Effector memory CD8-positive, alpha-beta T cell (primary cell): ENCODE measurements at places on chromosomes 2 and 18.

- no peak for DNase-seq
- peaks cover 61% of the 10 kb centered on the region for H3K27me3 ChIP-seq
- no peaks in the 10 kb centered on the region for H3K36me3 ChIP-seq
- H3K4me3 ChIP-seq = no peak overlapping the region
- H3K27ac ChIP-seq = no peak overlapping the region
Observed at GRCh38 chr18:74183130-74183529, 34.8 kb downstream of the TIMM21 start.

- H3K36me3 ChIP-seq = no peaks in the 10 kb centered on the region
- no peak overlapping the region for H3K27ac ChIP-seq
- H3K27me3 ChIP-seq = peaks cover 44% of the 10 kb centered on the region
- no peaks in the 10 kb centered on the region for H3K4me1 ChIP-seq
- no peak for DNase-seq
- no peak overlapping the region for H3K4me3 ChIP-seq
Observed at GRCh38 chr2:100976645-100977391, 25.3 kb upstream of the RPL31 start.

DNA sequence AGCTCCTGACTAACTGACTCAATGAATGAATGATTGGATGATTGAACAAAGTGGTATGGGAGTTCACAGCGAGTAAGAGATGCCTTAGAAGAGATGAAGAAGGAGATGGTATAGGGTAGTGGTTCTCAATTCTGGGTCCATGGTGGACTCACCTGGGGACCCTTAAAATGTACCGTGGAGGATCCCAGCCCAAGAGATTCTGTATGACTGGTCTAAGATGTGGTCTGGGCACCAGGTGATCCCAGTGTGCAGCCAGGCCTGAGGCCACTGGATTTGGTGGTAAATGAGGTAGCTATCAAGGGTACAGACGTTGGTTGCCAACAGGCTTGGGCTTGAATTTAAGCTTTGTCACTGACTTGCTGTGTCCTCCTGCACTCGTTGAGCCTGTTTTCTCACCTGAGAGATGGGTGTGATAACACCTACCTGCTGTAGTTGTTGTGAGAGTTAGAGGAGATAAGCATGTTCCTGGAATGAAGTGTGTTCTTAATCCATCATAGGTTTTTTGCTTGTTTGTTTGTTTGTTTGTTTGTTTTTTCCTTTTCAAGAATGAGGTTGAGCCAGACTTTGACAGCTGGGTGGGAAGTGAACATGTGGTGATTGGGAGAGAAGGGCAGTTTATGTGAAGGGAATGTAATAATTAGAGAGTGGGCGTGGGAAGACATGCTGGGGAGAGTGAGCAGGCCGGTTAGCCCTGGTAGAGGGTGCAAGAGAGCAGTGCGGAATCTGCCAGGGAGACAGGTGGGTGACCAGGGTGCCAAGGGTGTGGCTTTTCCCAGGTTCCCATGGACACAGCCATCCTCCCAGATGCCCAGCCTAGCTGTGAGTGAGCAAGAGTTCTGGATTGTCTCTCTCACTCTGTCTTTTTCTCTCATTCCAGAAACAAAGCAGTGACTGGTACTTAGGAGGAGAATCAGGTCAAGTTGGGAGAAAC lies 31.4 kb upstream of the IL1B start:
- no peaks in the 10 kb centered on the region for H3K4me1 ChIP-seq
- H3K4me3 ChIP-seq = no peak overlapping the region
- peaks cover 46% of the 10 kb centered on the region for H3K27me3 ChIP-seq

DNA sequence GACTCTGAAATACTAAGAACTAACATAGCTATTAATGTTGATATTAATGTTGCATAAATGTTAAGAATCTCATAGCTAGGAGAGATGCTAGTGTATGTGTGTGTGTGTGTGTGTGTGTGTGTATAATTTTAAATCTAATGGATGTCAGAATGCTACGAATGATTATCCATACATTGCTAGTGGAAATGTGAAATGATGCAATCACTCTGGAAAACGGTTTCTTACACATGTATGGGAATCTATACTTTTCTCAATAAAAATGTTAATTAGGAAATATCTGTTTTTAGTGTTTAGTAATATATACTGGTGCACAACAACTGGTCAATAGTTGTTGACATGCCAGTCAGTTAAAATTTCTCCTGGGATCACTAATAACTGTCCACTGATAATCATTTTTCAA lies 908.8 kb upstream of the POU3F3 start:
- no peak for DNase-seq
- H3K27me3 ChIP-seq = no peaks in the 10 kb centered on the region
- H3K27ac ChIP-seq = no peak overlapping the region
- H3K4me1 ChIP-seq = no peaks in the 10 kb centered on the region

DNA sequence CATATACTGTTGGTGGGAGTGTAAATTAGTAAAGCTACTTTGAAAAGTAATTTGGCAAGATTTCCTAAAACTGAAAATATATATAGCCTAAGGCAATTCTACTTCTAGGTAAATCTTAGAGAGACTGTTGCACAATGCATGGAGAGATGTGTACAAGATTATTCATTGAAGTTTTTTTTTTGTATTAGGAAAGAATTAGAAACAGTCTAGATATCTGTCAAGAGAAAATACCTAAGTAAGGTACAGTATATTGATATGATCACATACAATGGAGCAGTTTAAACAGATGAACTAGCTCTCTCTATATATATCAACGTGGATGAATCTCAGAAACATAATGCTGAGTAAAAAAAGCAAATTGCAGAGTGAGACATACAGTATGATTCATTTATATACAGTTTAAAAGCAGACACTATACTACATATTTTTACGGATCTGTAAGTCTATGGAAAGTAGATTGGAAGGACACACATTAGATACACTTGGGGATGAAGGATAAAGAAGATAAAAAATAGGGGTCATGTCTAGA lies 59.3 kb upstream of the ACVR1 start:
- no peak overlapping the region for H3K4me3 ChIP-seq
- no peak for DNase-seq
- H3K27me3 ChIP-seq = peaks cover 21% of the 10 kb centered on the region
- H3K27ac ChIP-seq = no peak overlapping the region
- H3K4me1 ChIP-seq = no peaks in the 10 kb centered on the region

GRCh38 chr2:237503201-237503600 lies 16.1 kb downstream of the MLPH start:
- H3K27me3 ChIP-seq = peaks cover 64% of the 10 kb centered on the region
- H3K4me3 ChIP-seq = no peak overlapping the region
- no peak overlapping the region for H3K27ac ChIP-seq
- H3K4me1 ChIP-seq = peaks cover 3% of the 10 kb centered on the region

DNA sequence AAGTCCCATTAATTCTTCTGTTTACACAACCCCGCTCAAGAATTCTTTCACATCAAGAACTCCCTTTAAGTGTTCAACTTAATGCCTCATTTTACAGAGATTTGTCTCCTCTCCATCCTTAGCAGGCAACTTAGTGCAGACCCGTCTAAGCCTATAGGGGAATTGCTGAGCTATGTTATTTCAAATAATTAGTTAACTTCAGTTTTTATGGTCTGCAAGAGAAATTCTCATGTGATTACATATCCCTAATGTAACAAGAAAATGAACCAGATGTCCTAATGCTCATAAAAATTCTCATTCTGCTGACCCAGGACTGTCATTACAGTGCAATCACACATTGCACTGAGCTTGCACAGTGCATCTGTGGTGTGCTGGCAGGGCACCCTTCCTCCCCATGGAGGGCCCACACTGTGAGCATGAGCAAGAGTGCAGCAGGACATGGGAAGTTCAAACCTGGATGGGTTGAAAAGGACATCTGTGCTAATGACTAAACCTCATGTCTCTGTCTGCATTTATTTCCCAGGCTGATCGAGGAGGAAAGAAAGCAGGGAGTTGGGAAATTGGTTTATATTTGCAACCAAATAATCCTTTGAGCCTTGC lies 97.1 kb downstream of the COL5A2 start:
- no peak for DNase-seq
- no peaks in the 10 kb centered on the region for H3K36me3 ChIP-seq
- H3K4me1 ChIP-seq = no peaks in the 10 kb centered on the region
- H3K27ac ChIP-seq = no peak overlapping the region
- H3K4me3 ChIP-seq = no peak overlapping the region

GRCh38 chr2:70890469-70891065 lies 45.1 kb upstream of the ATP6V1B1 start:
- peaks cover 96% of the 10 kb centered on the region for H3K27me3 ChIP-seq
- H3K27ac ChIP-seq = no peak overlapping the region
- DNase-seq = no peak
- H3K4me1 ChIP-seq = peaks cover 27% of the 10 kb centered on the region

- H3K4me3 ChIP-seq = no peak overlapping the region
- H3K4me1 ChIP-seq = peaks cover 24% of the 10 kb centered on the region
- H3K36me3 ChIP-seq = peaks cover 72% of the 10 kb centered on the region
- H3K27me3 ChIP-seq = no peaks in the 10 kb centered on the region
- no peak for DNase-seq
Observed at GRCh38 chr2:159736048-159736447, 23.7 kb downstream of the MARCHF7 start.

GRCh38 chr2:152175012-152175367 lies 573 bp downstream of the STAM2 start:
- peak overlapping the region; percentile 98 for H3K4me3 ChIP-seq
- peaks cover 11% of the 10 kb centered on the region for H3K27me3 ChIP-seq
- DNase-seq = no peak
- H3K4me1 ChIP-seq = peaks cover 22% of the 10 kb centered on the region
- peak overlapping the region; percentile 100 for H3K27ac ChIP-seq

DNA sequence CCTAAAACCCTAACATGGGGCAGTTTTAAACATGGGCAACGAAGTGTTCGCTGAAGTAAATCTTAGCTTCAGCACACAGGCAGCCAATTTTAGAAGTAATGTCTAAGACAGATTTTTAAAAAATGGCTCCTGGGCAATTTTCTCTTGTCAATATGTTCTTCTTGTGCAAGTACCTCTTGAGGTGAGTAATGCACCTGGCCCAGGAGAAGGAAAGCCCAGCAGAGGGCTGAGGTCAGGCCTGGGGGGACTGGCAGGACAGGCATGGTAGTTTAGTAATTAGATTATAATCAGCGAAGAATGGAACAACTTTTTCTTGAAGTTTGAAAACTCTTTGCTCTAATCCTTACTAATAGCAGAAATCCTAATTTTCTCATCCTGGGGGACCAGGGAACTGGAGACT lies 77.6 kb downstream of the SPRED2 start:
- H3K27me3 ChIP-seq = no peaks in the 10 kb centered on the region
- no peak overlapping the region for H3K27ac ChIP-seq
- no peaks in the 10 kb centered on the region for H3K4me1 ChIP-seq
- H3K4me3 ChIP-seq = no peak overlapping the region

DNA sequence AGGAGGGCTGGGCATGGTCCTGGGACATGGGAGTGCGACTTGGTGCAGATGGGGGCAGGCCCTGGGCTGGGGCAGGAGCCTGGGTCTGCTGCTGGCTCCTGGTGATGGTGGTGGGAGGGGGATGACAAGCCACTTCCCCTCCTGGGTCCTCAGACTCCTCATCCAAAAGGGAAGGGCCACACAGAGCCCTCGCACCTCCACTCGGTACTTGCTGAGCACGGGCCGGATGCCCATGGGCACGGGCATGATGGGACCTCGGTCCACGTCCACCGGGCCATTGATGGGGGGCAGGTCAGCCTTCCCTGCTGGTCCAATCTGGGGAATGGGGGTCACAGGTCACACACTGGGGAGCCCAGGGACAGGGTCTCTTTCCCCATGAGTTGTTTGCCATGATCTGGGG lies 4.1 kb downstream of the OTOF start:
- no peak for DNase-seq
- H3K27me3 ChIP-seq = no peaks in the 10 kb centered on the region
- no peak overlapping the region for H3K27ac ChIP-seq
- H3K4me1 ChIP-seq = peaks cover 4% of the 10 kb centered on the region
- peaks cover 4% of the 10 kb centered on the region for H3K36me3 ChIP-seq
- no peak overlapping the region for H3K4me3 ChIP-seq

DNA sequence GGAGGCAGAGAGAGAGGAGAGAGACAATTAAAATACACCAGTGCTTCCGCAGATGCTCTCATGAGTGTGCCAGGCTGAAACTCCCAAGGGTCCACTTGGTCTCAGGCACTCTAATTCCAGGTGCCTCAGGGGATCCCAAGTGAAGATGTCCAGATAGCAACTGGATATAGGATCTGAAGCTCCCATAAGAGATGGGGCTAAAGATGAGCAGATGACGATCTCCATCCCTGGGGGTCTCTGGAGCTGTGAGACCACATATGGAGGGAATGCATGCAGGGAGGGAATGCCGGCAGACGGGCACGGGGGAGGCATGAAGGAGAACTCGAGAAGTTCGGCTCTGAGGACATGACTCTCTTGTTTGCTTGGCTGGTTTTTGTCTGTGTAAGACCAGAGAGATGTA lies 223.7 kb upstream of the RAB6C start:
- peaks cover 6% of the 10 kb centered on the region for H3K36me3 ChIP-seq
- DNase-seq = no peak
- no peaks in the 10 kb centered on the region for H3K4me1 ChIP-seq
- H3K27ac ChIP-seq = no peak overlapping the region
- H3K4me3 ChIP-seq = no peak overlapping the region

- H3K27ac ChIP-seq = no peak overlapping the region
- no peaks in the 10 kb centered on the region for H3K36me3 ChIP-seq
Observed at GRCh38 chr2:51510303-51510702, 478.4 kb upstream of the NRXN1 start.

GRCh38 chr2:217914878-217915277 lies 87.9 kb downstream of the TNS1 start:
- DNase-seq = no peak
- H3K4me3 ChIP-seq = no peak overlapping the region
- no peak overlapping the region for H3K27ac ChIP-seq
- H3K27me3 ChIP-seq = peaks cover 46% of the 10 kb centered on the region
- no peaks in the 10 kb centered on the region for H3K4me1 ChIP-seq

DNA sequence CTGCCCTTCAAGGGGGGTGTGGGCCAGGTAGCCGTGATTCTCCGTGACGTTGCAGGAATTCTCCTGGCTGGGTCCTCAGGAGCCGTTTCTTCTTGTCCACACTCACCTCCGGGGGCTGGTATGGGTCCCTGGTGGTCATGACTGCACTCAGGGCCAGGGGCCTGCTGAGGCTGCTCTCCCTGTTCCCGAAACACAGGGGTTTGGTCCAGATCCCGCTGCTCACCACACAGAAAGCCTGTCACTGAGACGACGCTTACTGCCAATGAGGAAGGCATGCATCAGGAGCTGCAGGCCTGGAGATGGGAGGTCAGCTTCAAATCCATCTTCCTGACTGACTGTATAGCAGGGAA lies 160.7 kb downstream of the RTP5 start:
- H3K36me3 ChIP-seq = peaks cover 7% of the 10 kb centered on the region
- no peak for DNase-seq
- H3K27me3 ChIP-seq = peaks cover 61% of the 10 kb centered on the region

DNA sequence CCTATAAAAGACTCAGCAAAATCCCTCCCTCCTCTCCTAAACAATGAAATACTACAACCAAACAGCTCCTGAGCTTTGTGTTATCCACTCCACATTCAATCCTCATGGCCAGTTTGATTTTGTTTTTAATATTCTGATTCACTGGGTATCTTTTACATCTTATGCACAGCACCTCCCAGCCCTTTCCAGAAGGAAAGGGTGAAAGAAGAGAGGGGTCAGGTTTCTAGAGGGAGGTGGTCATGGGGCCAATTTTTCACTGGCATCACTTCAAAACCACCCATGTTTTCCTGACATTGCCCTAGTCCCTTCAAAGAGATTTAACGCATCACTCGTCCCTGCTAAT lies 315.6 kb downstream of the LPIN1 start:
- DNase-seq = no peak
- H3K36me3 ChIP-seq = peaks cover 3% of the 10 kb centered on the region
- H3K4me3 ChIP-seq = no peak overlapping the region
- H3K4me1 ChIP-seq = peaks cover 68% of the 10 kb centered on the region

GRCh38 chr2:45370369-45370768 lies 240.7 kb downstream of the SRBD1 start:
- H3K4me1 ChIP-seq = no peaks in the 10 kb centered on the region
- H3K4me3 ChIP-seq = no peak overlapping the region
- H3K27me3 ChIP-seq = no peaks in the 10 kb centered on the region
- DNase-seq = no peak
- H3K36me3 ChIP-seq = no peaks in the 10 kb centered on the region

GRCh38 chr18:55323051-55323994 lies 264.7 kb downstream of the TCF4 start:
- H3K4me3 ChIP-seq = no peak overlapping the region
- no peak overlapping the region for H3K27ac ChIP-seq
- H3K4me1 ChIP-seq = no peaks in the 10 kb centered on the region
- H3K27me3 ChIP-seq = peaks cover 15% of the 10 kb centered on the region
